ENCODE measurements at places on chromosomes 2 and 18.
A peak's percentile ranks its signal among the peaks of the same experiment; 100 is the strongest.

DNA sequence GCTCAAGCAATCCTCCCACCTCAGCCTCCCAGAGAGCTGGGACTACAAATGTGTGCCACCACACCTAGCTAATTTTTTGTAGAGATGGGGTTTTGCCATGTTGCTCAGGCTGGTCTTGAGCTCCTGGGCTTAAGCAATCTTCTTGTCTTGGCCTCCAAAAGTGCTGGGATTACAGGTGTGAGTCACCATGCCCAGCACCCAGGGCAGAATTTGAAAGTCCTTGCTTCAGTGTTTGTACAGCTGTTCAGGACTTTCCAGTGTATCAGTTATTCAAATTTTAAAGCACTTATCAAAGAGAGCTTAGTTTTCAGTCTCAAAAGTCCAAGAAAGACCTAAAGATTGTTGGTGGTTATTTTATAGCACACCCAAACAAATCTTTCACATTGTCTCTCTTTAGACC is 43.6 kb upstream of the VPS54 start:
- no peak overlapping the region for H3K4me3 ChIP-seq
- no peak for DNase-seq
- no peak overlapping the region for H3K27ac ChIP-seq
- no peaks in the 10 kb centered on the region for H3K36me3 ChIP-seq
- peaks cover 2% of the 10 kb centered on the region for H3K4me1 ChIP-seq

GRCh38 chr2:143604566-143604959 is 475.3 kb downstream of the ARHGAP15 start:
- H3K36me3 ChIP-seq = peaks cover 16% of the 10 kb centered on the region
- DNase-seq = no peak
- no peak overlapping the region for H3K27ac ChIP-seq
- no peaks in the 10 kb centered on the region for H3K27me3 ChIP-seq
- 0 out of 2 replicates have a peak, but pooled peaks cover 6% of the 10 kb centered on the region for H3K4me1 ChIP-seq
- no peak overlapping the region for H3K4me3 ChIP-seq

DNA sequence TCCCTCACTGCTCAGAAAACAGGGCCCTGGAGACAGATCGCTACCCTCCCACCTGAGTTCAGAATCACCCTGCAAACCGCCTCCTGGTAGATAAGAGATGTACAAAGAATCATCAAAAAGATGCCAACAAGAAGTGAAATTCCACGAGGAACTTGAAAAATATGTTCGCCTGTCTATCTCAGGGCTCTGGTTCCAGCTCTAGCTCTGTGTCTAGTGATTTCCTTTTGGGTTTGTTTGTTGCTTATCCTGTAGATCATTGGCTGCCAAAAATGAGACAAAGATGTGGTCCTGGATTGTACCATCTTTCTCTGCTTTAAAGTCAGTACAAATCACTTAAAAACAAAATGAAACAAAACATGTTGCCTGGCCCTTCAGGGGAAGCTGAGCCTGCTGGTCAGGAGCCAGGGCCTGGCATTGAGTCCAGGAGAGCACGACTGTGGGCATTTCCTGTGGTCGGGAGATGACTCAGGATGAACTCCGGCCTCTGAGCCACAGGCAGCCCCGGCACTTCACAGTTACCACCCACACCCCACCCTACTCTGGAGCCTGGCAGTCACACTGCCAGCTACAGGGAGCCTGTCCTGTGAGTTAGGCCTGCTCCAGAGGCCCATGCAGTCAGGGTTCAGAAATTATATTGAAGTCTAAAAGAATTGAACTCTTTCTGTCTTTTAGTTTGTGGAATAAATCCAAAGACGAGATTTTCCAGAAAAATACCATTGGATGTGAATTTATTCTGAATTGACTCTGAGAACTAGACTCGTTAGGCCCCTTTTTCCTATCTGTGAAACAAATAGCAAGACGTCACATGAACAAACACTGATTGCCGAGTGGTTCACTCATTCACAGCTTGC is 8.0 kb upstream of the ITGB6 start:
- H3K36me3 ChIP-seq = no peaks in the 10 kb centered on the region
- no peak overlapping the region for H3K4me3 ChIP-seq
- H3K27ac ChIP-seq = peak overlapping the region; percentile 40
- no peak for DNase-seq

DNA sequence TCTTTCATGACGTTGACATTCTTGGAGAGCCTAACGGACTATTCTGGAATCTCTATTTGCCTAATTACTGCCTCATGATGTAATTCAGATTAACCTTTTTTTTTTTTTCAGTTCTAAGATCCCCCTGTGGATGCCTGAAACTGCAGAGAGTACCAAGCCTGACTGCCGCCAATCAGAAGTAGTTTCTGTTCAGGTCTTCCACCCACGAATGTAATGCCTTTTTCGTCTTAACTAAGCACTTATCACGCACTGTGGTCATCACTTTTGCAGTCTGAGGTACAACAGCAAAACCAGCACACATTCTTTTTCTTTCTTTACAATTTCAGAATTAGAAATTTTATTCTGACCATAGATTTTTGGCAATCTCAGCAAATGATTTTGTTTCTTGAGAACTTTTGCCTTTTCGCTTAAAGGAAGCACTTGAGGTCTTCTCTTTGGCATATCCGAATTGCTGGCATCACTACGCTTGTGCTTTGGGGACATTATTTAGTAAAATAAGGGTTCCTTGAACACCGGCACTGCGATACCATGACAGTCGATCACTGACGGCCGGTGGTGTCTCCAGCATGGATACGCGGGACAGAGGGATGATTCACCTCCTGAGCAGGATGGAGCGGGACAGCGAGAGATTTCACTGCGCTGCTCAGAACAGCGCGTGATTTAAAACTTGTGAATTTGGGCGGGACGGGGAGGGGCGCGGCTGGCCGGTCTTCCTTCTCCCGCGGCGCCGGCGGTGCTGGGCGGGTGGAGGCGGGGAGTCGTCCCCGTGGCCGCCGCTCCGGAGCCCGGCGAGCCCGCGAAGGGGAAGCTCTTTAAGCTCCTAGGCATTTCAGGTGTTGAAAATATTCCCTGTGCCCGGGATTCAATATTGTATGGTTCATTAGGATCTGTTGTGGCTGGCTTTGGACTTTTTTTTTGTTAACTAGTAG is 32.0 kb upstream of the GPR55 start:
- no peak for DNase-seq
- H3K36me3 ChIP-seq = no peaks in the 10 kb centered on the region
- peaks cover 28% of the 10 kb centered on the region for H3K27me3 ChIP-seq
- H3K27ac ChIP-seq = no peak overlapping the region
- no peak overlapping the region for H3K4me3 ChIP-seq
- H3K4me1 ChIP-seq = no peaks in the 10 kb centered on the region

DNA sequence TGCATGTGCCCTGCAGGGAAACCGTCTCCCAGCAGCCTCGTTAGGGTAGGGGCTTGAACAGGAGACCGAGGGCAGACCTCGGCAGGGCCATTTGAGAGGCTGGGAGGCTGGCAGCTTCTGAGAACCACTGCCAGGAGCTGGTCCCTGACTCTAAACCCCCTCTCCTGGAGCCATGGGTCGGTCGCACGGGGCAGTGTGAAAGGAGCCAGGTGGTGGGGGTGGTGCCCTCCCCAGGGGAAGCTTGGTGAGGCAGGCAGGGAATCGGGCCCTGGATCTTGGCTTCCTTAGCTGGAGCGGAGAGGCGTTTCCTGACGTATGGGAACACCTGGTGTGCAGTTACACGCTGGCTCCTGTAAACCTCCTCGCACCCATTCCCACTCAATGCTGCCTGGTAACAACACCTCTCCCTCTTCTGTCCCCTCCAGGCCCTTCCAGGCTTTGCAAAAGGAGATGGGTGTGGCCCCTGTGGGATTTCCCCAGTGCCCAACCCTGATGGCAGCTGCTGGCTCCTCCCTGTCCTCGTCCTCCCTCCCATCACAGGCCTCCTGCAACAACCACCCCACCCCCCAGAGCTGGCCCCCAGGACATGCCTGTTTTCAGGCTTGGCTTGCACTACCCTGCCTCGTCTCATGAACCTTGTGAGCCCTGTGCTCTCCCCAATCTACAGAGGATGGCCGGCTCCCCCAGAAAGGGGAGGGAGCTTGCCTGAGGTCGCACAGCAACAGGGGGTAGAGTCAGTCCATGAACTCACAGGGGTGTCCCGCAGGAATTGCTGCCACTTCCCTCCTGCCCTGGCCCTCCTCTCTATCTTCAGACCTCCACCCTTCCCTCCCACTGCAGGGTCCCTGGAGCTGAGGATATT is 24.4 kb downstream of the ADRA2B start:
- H3K27ac ChIP-seq = no peak overlapping the region
- H3K4me3 ChIP-seq = no peak overlapping the region
- H3K36me3 ChIP-seq = no peaks in the 10 kb centered on the region
- no peaks in the 10 kb centered on the region for H3K4me1 ChIP-seq

DNA sequence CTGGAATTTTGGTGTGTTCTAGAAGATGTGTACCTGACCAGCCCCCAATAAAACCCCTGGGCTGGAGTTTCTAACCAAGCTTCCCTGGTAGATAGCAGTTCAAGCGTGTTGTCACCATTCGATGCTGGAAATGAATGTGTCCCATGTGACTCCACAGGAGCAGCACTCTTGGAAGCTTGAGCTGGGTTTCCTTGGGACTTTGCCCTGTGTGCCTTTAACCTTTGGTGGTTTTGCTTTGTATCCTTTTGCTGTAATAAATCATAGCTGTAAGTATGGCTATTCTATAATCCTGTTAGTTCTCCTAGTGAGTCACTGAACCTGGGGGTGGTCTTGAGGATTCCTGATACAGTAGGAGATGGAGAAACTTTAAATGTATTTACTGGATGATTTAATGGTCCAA is 65.2 kb downstream of the KLHL14 start:
- no peak overlapping the region for H3K4me3 ChIP-seq
- no peak overlapping the region for H3K27ac ChIP-seq
- DNase-seq = no peak
- no peaks in the 10 kb centered on the region for H3K36me3 ChIP-seq

DNA sequence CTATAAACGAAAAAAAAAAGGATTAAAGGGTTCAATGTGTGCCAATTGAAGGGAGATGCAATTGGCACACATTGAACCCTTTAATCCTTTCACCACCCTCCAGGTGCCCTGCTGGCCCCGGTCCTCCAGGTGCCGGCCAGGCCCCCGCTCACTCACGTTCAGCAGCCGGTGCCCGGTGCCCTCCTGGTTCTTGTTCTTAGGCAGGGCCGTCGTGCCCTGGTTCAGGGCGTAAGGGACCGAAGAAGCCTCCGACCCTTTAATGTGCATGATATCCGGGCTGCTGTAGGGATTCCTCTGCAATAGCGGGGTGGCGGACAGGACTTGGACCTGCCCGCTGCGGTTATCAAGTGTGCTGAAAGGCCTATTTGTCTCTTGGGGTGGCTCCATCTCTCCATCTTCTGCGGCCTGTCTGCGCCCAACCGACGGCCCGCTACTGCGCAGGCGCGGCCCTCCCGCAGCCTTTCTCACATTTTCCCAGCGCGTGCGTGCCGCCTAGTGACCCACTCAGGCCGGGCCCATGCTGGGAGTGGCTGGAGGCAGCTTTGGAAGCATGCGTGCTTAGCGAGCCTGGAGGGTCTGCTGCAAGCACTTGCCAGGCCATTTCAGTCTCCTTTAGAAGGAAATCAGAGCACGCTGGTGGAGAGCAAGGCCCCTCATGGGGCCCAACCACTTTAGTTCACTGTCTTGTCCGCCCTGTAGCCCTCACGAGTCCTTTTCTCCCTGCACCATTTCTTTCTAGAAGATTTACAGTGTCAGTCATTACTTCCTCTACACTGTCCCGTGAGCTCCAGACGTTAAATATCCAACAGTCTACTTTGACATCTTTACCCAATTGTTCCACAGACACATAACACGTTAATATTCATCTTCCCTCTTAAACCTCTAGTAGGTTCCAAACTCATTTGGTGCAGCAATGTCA is 24.3 kb downstream of the TMEM237 start:
- DNase-seq = no peak
- H3K4me1 ChIP-seq = no peaks in the 10 kb centered on the region
- H3K4me3 ChIP-seq = no peak overlapping the region
- no peak overlapping the region for H3K27ac ChIP-seq

GRCh38 chr2:211823886-211824479 is 714.6 kb downstream of the ERBB4 start:
- H3K36me3 ChIP-seq = no peaks in the 10 kb centered on the region
- no peaks in the 10 kb centered on the region for H3K27me3 ChIP-seq
- no peaks in the 10 kb centered on the region for H3K4me1 ChIP-seq
- H3K4me3 ChIP-seq = no peak overlapping the region
- no peak for DNase-seq

DNA sequence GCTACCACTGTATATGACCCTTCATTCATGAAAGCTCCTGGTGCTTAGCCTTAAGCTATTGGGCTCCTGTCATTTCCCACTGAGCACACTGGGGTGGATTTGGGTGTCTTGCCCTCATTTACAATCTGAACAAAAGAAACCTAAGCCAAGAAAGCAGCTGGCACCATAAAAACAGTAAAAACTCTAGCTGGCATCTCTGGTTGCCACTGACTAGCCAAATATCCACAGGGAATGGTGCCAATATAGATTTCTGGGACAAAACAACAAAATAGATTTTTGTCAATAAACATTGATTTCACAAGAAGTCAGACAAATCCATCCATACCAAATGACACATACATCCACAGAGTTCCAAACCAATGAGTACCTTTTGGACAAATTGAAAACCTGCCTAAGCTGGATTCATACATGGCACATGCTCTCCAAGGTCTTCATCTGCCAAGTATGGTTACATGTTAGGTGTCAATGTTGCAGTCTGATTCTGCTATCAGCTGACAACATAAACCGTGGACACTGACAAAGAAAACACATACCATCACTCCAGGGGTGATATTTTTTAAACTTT is 1081.5 kb upstream of the ZEB2 start:
- DNase-seq = no peak
- H3K27ac ChIP-seq = no peak overlapping the region
- H3K36me3 ChIP-seq = no peaks in the 10 kb centered on the region
- no peak overlapping the region for H3K4me3 ChIP-seq
- H3K27me3 ChIP-seq = no peaks in the 10 kb centered on the region

DNA sequence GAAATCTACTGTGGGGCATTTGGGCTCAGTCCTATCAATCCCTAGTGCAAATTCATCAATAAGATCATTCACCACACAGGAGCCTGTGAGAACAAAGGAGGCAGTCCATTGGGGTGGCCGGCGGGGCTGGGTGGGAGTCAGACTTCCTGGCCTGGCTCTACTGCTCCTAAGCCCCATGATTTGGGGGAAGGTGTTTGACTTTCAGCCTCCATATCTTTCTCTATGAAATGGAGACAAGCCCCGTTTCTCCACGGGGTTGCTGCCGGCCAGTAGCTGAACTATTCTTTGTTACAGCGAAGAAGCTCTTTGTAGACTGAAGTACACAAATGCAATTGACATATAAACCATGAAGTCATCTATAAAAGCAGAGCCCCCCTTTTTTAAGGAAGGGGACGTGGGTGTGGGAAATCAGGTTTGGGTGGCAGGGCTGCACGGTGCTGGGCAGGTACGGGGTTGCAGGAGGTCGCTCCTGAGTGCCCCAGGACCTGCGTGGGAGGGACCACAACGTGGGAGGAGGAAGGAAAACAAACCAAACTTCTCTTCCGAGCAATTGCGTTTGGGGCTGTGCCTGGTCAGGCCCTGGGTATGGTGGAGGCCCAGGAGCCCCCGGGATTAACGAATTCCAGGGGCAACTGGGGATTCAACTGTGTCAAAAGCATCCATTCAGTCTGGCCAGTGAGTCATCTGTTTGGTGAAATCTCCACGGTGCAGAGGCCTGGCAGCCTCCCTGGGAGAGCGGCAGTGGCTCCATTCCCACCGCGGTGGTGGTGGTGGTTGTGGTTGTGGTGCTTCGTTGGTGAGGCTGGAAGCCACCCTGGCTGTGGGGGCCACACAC is 18.2 kb downstream of the FBLN7 start:
- no peaks in the 10 kb centered on the region for H3K36me3 ChIP-seq
- DNase-seq = peak; percentile 40
- H3K4me1 ChIP-seq = no peaks in the 10 kb centered on the region
- H3K27ac ChIP-seq = no peak overlapping the region
- H3K4me3 ChIP-seq = no peak overlapping the region
